ENCODE measurements at places on chromosomes 11 and 22. TPM values are rescaled to one million over a fixed set of nuclear protein-coding genes. Genes with fewer than 3 reads are reported as not detected.
A peak's percentile ranks its signal among the peaks of the same experiment; 100 is the strongest.

DNA sequence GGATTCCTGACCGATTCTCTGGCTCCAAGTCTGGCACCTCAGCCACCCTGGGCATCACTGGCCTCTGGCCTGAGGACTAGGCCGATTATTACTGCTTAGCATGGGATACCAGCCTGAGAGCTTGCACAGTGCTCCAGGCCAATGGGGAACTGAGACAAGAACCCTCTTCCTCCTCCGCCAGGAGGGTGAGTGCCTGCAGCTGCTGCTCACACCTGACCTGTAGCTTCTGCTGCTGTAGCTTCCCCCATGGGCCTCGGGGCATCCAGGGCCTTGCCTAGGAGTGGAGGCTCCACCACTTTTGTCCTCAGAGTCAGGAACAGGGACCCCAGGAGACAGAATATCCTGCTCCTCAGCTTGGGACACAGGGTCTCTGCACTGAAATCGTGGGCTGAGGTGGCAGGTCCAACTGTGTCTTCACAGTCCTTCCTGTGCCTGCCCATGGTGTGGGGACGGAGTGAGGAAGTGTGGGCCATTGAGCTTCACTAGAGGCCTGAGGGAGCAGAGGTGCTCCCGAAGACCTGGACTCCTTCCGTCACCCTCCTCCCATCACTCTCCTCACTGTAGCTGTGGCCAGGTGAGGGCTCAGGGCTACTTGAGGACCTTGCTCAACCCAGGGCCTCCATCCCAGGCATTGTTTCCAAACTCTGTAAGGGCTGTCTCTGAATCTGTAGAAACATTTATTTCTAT, 103.8 kb downstream of the ZNF280B start:
- DNase-seq: no peak

DNA sequence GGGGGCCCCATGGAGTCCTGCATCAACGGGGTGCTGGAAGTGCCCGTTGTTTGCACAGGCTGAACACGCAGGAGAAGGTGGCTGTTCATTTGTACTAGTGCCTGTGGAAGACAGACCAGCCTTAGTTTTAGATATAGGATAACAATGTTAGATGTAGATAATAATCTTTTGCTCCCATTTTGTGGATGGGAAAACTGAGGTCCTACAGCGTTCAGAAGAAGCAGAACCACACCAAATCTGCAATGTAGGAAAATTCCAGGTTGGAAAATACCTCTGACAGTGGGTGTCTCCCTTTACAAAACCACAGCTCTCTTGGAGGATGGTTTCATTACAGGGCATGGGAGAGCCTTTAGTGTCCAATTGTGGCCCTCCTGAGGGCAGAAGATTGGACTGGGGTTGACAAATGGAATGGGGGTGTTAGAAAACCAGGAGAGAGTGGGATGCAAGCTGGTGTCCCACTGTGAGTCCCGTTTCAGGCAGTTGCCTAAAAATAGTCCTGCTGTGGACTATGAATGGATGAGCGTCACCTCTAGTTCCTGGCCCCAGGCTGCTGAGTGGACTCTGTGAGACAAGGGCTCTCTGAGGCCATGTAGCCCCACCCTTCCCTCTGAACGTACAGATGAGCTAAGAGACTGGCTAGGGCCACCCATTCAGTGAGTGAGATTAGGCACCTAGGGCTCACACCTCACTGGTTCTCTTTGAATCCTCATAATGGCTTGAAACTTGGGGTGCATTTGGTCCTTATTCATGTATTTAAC, 508.8 kb downstream of the MN1 start:
- DNase-seq: no peak

DNA sequence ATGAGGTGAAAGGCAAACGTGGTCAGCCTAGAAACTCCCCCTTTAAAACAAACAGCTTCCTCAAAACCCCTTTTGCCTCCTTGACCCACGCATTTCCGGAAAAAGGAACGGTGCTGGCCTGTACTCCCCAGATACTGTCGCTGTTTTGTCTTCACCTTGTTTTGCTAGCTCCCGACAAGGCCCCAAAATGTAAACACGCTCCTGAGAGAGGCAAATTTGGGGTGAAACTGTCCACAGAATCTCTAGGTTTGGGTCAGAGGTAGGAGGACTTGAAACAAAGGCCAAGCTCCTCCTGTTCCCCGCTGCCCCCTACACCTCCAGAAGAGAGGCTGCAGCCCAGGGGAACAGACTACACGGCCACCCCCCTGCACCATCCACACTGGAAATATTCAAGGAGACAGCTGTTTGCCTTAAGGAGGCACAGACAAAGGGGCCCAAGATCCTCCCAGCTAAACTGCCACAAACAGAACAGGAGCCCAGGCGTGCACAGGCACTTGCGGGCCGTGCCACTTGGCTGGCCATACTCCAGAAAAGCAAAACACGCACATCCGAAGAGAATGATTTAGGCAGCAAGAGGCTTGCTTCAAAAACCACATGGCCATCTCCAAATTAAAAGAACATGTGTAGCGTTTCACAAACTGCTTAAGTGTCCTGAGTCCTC, 160.5 kb upstream of the GRK3 start:
- peak; percentile 30 for DNase-seq

DNA sequence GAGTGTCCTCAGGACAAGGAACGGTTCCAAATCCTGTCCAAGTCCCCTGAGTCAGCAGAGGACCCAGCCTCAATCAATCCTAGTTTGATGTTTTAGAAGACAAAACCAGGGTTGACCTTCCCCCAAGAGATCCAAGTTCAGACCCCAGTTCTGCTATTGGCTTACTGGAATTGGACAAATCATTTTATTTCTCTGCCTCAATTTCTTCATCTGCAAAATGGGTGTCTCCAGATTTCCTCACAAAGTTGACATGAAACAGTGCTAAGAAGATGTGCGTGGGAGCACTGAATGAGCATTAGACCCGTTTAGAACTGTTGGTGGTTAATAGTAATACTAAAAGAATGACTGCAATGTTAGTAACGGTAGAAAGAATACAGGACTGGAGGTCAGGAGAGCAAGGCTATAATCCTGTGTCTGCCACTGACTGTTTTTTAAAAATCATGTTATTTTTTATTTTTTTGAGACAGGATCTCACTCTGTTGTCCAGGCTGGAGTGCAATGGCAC, 32.8 kb upstream of the SCUBE1 start:
- DNase-seq: no peak

DNA sequence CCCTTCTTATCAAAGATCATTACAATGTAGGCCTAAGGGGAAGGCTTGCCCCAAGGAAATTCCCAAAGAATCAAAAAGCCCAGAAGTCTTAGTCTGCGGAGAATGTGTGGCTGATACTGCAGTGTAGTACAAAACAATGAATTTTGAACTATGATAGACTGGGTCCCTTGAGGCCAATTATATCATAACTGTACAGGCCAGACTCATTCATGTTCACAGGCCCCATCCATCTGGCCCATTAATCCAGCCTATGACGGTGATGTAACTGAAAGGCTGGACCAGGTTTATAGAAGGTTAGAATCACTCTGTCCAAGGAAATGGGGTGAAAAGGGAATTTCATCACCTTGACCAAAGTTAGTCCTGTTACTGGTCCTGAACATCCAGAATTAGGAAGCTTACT, 35.2 kb downstream of the IGLL1 start:
- no peak for DNase-seq

GRCh38 chr11:127709960-127710359, 709.4 kb upstream of the KIRREL3 start:
- no peak for DNase-seq

GRCh38 chr11:44618561-44619425, 53.3 kb downstream of the CD82 start:
- no peak for DNase-seq

DNA sequence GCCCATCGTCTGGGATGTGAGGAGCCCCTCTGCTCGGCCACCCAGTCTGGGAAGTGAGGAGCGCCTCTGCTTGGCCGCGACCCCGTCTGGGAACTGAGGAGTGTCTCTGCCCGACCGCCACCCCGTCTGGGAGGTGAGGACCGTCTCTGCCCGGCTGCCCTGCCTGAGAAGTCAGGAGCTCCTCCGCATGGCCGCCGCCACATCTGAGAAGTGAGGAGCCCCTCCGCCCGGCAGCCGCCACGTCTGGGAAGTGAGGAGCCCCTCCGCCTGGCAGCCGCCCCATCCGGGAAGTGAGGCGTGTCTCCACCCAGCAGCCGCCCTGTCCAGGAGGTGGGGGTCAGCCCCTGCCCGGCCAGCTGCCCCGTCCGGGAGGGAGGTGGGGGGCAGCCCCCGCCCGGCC, 5.8 kb upstream of the OR5M8 start:
- DNase-seq: no peak

- no peak for DNase-seq
Measured at GRCh38 chr11:18005376-18006129, 7.3 kb downstream of the SERGEF start.

GRCh38 chr11:121108413-121108812, 7.4 kb downstream of the TECTA start:
- DNase-seq: no peak

- DNase-seq: no peak
Measured at GRCh38 chr22:49993649-49994360, 18.8 kb downstream of the IL17REL start.

GRCh38 chr22:25824828-25825423, 82.9 kb downstream of the MYO18B start:
- DNase-seq: no peak

- no peak for DNase-seq
Measured at GRCh38 chr11:1310772-1311468, 1.5 kb upstream of the TOLLIP start.

- DNase-seq: no peak
Measured at GRCh38 chr11:68686486-68686885, 2.1 kb downstream of the GAL start.

DNA sequence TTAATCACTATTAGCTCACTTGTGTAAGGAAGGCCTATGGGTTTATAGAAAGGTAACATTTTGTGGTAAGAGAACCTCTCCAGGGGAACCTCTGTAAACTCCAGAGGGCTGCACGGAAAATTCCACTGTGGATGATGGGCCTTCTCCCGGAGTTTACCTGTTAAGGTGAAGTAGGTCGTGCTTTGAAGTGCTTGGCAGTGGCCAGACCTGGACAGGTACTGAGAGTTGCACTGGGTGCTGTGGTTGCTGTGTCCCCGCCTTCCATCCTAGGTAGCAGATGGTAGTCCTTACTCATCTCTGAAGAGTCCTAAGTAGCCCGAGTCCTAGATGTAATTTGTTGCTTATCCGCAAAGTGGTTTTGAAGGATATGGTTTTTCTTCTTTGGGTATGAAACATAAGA, 133.4 kb downstream of the TEAD1 start:
- no peak for DNase-seq

GRCh38 chr22:49901457-49901856, 16.8 kb downstream of the ALG12 start:
- DNase-seq: no peak

- DNase-seq: no peak
Measured at GRCh38 chr11:29564486-29564885, 452.3 kb downstream of the KCNA4 start.

- no peak for DNase-seq
Measured at GRCh38 chr22:36658900-36659299, 44.7 kb downstream of the CACNG2 start.

- DNase-seq: no peak
Measured at GRCh38 chr22:27489178-27489675, 312.3 kb downstream of the MN1 start.

DNA sequence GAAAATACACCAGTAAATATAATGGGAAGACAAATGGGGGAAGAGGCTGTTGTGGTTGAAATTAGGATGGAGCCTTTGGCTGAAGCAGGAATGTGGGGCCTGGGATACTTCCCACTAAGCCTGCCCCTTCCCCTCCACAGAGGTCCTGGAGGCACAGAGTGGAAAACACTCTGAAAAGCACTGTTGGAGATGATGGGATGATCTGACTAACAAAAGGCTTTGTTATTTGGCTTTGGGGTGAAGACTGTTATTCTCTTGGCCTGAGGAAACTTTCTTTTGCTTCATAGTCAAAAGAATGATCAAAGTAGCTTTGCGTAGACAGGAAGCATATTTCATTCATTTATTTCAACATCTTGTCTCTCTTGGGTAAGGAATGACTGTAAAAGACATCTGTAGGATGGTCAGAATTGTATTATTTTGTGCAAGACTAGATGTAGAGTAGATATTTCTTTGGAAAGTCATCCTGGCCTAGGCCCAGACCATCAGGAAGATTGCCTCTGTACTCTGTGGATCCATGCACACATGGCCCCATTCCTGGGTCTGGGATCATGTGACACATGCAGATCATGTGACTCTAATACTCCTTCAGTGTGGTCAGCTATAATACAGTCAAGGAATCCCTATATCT, 111.4 kb downstream of the SPON1 start:
- peak; percentile 72 for DNase-seq

- DNase-seq: no peak
Measured at GRCh38 chr11:116895048-116895757, 57.8 kb upstream of the APOA1 start.

- no peak for DNase-seq
Measured at GRCh38 chr11:47318166-47318565, 34.3 kb downstream of the MYBPC3 start.

- no peak for DNase-seq
Measured at GRCh38 chr11:118448294-118448693, 12.0 kb downstream of the KMT2A start.

- DNase-seq: no peak
Measured at GRCh38 chr11:119612814-119613213, 116.2 kb downstream of the NECTIN1 start.

GRCh38 chr11:41309716-41310115, 149.7 kb downstream of the LRRC4C start:
- DNase-seq: no peak

GRCh38 chr22:20741008-20741633, 32.8 kb upstream of the SERPIND1 start:
- no peak for DNase-seq

- DNase-seq: no peak
Measured at GRCh38 chr11:45078236-45079074, 68.0 kb upstream of the PRDM11 start.

The NFAM1 gene
- 0.44 TPM for polyA plus RNA-seq

The C22orf31 gene
- polyA plus RNA-seq: 2.2 TPM

The KDM4D gene
- polyA plus RNA-seq: 1.1 TPM

The TRIM64C gene
- not detected for polyA plus RNA-seq

The MCHR1 gene
- polyA plus RNA-seq: 0.74 TPM

The TIMP3 gene
- 124 TPM for polyA plus RNA-seq

The LGALS1 gene
- 1,460 TPM for polyA plus RNA-seq

The OR2D2 gene
- polyA plus RNA-seq: not detected

The GPR83 gene
- 0.22 TPM for polyA plus RNA-seq

The RPS3 gene
- 3,431 TPM for polyA plus RNA-seq

The CSF2RB gene
- 2.0 TPM for polyA plus RNA-seq

The NAV2 gene
- polyA plus RNA-seq: 66.5 TPM

The GRAMD1B gene
- 19.4 TPM for polyA plus RNA-seq

The MMP13 gene
- not detected for polyA plus RNA-seq

The IGSF9B gene
- polyA plus RNA-seq: 10.5 TPM

The RFPL3 gene
- not detected for polyA plus RNA-seq

The UBXN1 gene
- polyA plus RNA-seq: 172 TPM

The KRTAP5-2 gene
- 0.23 TPM for polyA plus RNA-seq

The NOX4 gene
- polyA plus RNA-seq: 2.6 TPM

Measured in muscle of arm (tissue), 14 donors.